ENCODE measurements at places on chromosomes 2 and 18.

DNA sequence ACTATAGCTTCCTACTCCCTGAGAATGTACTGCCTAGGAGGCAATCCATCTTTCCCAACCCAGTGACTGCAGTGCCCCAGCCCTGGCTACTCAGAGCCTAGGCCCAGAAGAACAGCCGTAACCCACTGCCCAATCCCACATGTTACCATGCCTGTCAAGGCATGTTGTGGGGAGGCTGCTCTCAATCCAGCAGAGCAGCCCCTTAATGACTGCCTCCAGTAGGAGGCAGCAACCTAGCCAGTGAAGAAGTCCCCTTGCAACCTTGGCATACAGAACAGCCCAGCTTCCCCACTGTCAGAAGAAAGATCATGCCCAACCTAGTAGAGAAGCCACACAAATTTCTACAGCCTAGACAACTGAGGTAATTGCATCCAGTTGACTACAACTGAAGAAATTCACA is 44.2 kb upstream of the CDH7 start:
- no peak for DNase-seq

GRCh38 chr2:172420216-172420615 is 7.2 kb upstream of the ITGA6 start:
- no peak for DNase-seq

DNA sequence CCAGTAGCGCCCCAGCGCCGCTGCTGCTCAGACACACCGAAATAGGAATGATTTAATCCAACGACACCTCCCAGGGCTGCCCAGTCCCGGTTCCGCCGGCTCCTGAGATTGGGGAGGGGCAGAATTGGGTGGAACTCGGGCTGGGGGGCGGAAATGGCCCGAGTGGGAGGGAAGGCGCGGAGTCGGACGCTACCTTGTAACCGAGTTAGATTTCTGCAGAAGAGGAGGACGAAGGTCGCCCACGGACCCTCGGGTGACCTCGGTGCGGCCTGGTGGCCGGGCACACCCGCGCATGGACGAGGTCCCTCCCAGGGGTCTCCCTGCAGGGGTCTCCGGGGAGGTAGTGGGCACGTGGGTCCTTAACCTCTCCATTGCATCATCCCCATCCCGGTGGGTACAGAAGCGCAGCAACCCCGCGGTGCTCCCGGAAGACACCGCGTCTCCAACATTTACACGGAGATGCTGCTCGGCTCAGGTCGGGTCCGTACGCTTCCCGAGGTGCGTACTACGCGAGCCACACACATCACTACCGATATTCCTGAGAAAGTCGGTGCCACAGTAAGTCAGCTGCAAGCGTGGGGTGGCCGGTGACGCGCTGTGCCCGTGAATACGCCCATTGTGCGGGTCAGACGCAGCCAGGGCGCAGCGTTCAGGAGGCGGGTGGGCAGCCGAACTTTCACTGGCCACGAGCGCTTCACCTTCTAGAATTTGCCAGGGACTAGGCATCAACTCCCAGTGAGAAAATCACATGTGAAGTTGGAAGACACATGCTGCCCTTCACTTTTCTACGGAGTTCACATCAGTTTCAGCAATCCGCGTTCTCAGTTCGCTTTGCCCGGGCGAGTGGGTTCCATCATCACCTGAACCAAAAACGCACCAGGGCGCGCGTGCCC is 3.0 kb downstream of the ZNF516 start:
- DNase-seq = no peak

GRCh38 chr2:215882689-215883088 is 130.7 kb downstream of the MREG start:
- DNase-seq = no peak

- DNase-seq = no peak
These were observed 7.3 kb downstream of the IER3IP1 start for GRCh38 chr18:47168913-47169312.

GRCh38 chr18:8791171-8791651 is 85.9 kb downstream of the MTCL1 start:
- DNase-seq = no peak

DNA sequence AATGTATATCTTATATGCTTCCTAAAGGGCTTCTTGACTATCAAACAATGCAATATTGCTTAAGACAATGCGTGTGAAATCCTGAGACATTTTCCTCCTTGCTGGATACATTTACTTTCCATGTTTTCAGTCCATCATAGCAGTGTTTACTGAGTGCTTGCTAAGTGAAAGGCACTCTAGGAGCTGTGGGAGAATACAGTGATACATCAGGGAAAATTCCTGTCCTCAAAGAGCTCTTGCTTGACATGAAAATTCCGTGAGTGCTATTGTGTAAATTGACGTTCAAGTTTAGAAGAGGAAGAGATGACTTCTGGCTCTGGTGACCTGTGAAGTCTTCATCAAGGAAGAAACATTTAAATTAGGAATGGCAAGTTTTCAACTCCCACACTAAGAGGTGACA is 449.4 kb upstream of the SOX11 start:
- DNase-seq = no peak

- no peak for DNase-seq
These were observed 12.0 kb upstream of the NTSR2 start for GRCh38 chr2:11681722-11682589.

DNA sequence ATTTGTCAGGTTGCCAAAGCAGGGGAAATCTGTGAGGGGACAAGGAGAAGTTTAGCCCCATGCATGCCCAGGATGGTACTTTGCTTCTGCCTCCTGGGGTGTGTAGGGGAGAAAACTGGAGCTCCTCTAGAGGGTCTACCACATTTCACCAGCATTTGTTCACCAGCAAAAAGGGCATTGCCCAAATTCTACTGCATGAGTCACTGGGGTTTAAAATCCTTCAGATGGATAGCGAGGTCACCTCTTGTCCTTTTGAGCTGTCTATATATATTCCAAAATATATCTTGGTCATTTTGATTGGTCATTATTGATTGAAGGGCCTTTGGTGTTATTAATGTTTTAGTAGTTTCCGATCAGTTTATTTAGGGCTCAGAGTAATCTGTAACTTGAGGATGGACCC is 18.7 kb downstream of the FHOD3 start:
- no peak for DNase-seq

- DNase-seq = no peak
These were observed 117.6 kb downstream of the BCL2L11 start for GRCh38 chr2:111238296-111238695.

DNA sequence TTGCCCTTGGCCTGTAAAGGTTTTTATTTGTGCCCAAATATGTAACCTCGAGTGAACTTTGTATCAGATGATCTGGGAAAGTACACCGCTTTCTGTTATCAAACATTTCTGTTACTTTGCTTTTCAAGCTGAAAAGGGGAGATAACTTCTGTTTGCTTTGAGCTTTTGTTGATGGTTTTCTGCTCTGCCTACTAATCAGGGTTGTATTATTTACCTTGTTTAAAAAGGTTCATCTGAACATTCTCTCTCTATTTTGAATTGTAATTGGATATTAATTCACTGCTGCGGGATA is 79.4 kb downstream of the XRCC5 start:
- no peak for DNase-seq

DNA sequence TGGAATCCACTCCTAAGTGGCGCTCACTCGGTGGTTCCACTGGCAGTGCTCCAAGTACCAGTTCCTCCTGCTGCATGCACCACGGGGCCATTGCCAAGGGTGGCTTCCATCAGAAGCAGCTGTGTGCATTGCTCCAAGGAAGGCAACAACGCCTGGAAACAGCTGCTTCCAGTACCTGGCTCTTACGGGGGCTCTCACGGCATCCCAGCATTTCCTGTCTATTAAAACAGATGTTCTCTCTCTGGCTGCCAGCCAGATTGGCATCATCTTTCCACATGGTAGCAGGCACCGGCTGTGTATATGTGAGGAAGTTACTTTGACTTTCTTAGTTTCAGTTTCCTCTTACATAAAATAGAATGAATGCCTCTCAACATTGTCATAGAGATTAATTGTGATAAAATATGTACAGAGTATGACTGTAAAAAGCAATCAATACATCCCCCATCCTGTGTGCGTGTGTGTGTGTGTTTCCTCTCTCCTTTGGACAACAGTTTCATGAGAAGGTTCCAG is 84.9 kb downstream of the CMPK2 start:
- DNase-seq = no peak

- DNase-seq = no peak
These were observed 103.6 kb downstream of the KLHL29 start for GRCh38 chr2:23488584-23488983.

DNA sequence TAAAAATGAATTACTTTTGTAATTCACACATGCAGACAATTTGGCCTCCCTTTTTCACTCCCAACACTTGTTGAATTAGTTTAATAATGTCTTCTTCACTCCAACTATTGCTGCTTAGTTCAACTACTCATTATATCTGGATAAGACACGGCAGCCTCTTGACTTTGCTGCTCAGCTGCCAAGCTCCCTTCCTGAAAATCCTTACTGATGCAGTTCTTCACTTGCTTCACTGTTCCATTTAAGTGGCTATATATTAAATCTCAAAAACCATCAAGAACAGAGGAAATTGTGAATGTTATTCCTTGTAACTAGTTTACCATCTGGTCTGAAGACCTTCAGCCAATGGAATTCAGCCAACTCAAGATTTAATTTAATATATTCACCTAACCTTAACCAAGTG is 127.1 kb downstream of the NCOA1 start:
- DNase-seq = no peak

DNA sequence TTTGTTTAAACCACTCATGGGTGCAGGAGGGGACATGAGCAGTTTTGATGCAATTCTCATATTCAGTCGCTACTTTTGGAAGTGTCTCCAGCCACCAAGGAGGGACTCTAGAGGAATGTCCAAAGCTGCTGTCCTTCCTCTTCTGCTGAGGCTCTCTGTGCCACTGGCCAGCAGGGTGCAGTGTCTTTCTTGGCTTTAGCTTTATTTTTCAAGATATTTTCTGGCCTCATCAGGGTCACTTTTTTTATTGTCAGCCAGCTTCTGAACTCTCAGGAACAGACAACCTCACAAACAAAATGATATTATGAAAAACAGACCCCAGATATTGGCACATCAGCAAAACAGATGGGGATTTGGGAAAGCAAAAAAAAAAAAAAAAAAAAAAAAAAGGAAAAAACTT is 289.3 kb upstream of the ZSWIM2 start:
- no peak for DNase-seq

- DNase-seq = no peak
These were observed 1.2 kb downstream of the TCF7L1 start for GRCh38 chr2:85134255-85134895.

GRCh38 chr2:216688731-216689340 is 6.5 kb downstream of the IGFBP5 start:
- no peak for DNase-seq

DNA sequence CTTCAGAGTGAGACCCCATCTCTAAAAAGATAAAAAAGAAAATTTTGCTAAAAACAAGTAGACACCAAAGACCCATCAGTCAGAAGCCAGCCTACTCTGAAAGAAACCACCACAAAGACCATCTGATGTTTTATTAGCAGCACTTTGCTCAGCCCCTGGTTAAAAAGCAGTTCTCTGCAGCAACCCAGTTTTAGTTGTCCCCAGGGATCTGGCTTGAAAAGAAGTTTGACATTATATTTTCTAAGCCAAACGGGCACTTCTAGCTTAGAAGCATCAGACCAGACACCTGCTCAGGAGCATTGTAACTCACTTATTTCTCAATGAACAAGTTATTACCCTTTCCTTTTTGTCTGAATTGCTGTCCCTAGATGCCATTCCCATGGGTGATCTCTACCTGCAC is 164.2 kb upstream of the ETAA1 start:
- DNase-seq = no peak

DNA sequence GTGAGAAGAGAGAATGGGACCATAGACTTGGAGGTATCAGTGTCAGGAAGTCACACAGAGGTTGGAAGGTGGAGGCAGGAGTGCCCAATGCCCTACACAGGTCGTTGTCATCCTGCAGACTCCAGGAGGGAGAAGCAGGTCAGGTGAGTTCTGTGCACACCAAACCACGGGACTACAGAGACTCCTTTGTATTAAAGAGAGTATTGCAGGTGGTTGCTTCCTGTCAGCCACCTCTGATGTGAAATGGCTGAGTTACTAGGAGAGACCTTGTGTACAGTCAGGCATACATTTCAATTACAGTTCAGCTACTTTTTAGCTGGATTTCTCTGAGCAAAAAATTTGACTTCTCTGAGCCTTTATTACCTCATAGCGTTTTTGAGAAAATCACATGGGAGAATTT is 51.6 kb downstream of the SPP2 start:
- no peak for DNase-seq

GRCh38 chr18:50647237-50647636 is 87.3 kb downstream of the MAPK4 start:
- no peak for DNase-seq

DNA sequence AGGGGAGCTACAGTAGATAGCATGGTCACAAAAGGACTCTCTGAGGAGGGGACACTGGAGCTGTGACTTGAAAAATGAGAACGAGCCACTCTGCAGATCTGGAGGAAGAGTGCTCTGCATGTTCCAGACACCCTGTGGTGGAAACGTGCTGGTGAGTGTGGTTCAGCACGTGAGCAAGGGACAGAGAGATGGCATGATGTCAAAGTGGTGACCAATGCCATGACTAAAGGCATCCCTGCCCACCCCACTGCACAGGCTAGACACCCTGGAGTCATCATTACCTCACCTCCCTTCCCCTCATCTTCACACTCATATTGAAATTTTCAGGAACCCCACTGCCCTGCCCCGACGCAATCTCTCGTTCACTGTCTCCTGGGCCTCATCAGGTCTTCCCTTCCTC is 56.5 kb downstream of the SLC4A5 start:
- DNase-seq = no peak

DNA sequence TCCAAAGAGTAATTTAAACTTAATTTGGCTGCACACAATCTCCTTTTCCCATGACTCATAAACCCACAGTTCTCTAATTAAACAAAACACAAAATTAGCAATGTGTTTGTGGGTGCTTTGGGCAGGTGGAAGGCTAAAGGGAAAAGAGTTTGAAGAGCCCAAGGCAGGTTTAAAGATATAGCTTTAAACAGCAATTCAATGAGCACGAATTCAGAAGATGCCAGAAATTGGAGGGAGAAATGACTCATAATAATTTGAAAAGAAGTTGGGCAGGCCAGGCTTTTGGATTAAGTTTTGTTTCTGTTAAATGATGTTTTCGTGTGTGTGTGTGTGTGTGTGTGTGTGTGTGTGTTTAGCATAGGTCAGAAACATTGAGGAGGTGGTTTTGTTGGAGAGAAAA is 594.8 kb upstream of the ZEB2 start:
- no peak for DNase-seq

GRCh38 chr18:39799006-39799405 is 2156.0 kb upstream of the PIK3C3 start:
- DNase-seq = no peak

DNA sequence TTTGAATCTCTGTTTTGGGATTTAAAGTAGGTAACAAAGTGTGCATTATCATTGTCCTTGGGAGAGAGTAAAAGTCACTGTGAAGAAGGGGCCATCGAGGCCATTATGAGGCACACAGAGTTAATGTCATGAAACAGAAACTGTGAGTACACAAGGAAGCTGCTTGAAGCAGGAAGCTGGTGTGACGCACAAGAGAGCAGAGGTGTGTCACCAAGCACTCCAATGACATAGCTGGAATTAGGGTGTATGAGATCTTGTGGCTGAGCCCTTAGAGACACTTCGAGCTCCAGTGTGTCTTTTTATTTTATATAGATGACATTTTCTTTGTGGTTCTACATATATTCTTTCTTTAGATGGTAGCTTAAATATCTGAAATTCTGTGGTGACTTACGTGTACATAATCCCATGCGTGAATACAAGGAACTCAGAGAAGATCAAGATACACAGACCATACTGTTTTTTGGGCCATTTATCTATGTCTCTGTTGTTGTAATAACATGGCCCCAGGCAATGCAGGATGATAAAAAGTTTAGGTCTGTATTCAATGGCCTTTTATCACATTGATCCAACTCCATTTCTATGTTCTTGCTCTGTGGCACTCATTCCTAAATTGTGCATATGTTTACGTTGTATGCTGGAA is 164.7 kb upstream of the FAM98A start:
- no peak for DNase-seq

- no peak for DNase-seq
These were observed 103.9 kb upstream of the COL3A1 start for GRCh38 chr2:188870289-188870688.

Measured in activated CD8-positive, alpha-beta memory T cell treated with anti-CD3 and anti-CD28 coated beads for 4 hours (primary cell).